ENCODE measurements at places on chromosomes 2 and 18.

GRCh38 chr2:158411748-158412147 is 44.8 kb downstream of the CCDC148 start:
- no peak for DNase-seq

GRCh38 chr18:59661891-59662701 is 35.1 kb downstream of the CCBE1 start:
- no peak for DNase-seq

- DNase-seq: no peak
Observed at GRCh38 chr2:104368089-104368488, 485.8 kb upstream of the POU3F3 start.

GRCh38 chr2:192571636-192572035 is 376.9 kb upstream of the TMEFF2 start:
- no peak for DNase-seq

GRCh38 chr2:182259629-182260150 is 167.1 kb downstream of the PDE1A start:
- DNase-seq: no peak

- no peak for DNase-seq
Observed at GRCh38 chr2:166337932-166338331, 37.8 kb downstream of the SCN9A start.

DNA sequence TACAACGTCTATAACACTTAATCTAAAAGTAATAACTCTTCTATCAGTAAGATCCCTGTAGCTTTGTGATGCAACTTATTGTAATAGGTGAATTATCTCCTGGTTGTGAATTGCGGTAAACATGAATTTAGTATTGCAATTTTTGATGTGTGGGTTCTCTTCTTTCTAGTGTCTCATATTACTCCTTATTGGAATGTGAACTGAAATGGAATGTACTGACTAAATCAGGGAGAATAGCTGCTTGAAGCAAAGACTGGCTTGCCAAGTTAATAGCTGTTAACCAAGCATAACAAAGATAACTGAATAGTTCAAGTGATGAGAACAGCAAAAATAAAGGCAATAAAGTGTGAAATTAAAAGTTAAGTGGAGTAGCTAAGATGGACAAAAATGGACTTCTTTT is 60.5 kb upstream of the TFPI start:
- DNase-seq: no peak

GRCh38 chr2:66189553-66189952 is 245.4 kb upstream of the MEIS1 start:
- DNase-seq: no peak

GRCh38 chr2:19711470-19712372 is 190.1 kb downstream of the TTC32 start:
- DNase-seq: peak; percentile 85

DNA sequence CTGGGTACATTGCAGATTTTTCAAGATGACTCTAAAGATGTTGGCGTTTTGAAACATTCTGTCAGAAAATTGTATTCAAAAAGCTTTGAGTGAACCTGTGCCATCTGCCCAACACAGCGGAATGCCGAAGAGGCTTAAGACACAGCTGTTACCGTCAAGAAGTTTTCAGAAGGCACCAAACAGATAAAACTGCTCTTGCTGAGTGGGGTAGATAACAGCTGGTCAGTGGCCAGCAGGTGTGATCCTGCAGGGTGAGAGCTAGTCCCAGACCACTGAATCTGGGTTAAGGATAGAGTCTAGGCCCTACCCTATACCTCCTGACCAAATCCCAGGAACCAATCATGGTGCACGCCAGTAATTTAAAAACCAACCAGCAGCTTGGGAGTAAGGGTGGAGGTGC is 60.5 kb upstream of the B3GNT7 start:
- no peak for DNase-seq

DNA sequence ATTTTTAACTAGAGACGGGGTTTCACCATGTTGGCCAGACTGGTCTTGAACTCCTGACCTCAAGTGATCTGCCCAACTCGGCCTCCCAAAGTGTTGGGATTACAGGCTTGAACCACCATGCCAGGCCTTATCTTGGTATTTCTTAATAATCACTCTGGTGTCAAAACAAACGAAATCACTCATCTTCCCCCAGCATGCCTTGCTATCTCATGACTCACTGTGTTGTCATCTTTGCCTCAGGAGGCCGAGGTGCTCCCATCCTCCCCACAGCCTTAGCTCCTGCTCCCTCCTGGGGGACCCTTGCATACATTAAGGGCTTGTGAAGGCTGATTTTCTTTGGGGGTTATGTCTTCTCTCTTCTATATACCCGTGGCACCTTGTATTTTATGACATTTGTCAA is 250.1 kb upstream of the DPP10 start:
- DNase-seq: no peak
